ENCODE measurements at places on chromosomes 5 and 9.

GRCh38 chr5:73375949-73376348 lies 72.6 kb downstream of the FOXD1 start:
- DNase-seq = no peak

DNA sequence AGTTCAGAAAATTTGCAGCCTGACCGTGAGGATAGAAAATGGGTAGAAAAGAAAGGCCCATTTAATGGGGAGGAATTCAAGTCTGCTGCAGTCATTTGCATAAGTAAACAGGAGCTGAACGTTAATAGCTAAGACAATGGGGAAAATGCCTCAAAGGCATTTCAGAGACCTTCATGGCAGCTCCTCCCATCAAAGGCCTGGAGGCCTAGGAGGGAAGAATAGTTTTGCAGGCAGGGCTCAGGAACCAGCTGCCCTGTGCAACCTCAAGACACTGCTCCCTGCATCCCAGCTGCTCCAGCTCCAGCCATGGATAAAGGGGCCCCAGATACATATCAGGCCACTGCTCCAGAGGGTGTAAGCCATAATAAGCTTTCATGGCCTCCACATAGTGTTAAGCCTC lies 32.2 kb upstream of the CDH18 start:
- no peak for DNase-seq

DNA sequence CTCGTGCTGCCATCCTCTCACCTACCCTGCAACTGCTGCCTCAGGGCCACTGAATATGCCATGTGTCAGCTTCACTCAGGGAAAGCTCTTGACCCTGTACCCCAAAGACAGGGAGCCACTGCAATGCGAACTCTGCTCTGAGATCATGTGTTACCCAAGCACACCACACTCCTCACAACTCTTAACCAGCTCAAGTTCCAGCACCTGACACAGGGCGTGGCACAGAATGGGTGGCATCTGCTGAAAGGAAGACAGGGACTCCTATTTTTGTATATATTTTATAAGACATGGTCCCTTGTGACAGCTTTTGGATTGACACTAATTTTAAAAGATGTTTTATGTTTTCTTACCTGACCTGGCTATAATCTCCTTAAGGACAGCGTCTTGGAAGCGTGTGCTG lies 10.7 kb downstream of the PHYKPL start:
- DNase-seq = no peak

- no peak for DNase-seq
Measured at GRCh38 chr5:61253547-61253946, 78.5 kb upstream of the ZSWIM6 start.

- DNase-seq = no peak
Measured at GRCh38 chr5:96492459-96493047, 59.5 kb upstream of the PCSK1 start.

DNA sequence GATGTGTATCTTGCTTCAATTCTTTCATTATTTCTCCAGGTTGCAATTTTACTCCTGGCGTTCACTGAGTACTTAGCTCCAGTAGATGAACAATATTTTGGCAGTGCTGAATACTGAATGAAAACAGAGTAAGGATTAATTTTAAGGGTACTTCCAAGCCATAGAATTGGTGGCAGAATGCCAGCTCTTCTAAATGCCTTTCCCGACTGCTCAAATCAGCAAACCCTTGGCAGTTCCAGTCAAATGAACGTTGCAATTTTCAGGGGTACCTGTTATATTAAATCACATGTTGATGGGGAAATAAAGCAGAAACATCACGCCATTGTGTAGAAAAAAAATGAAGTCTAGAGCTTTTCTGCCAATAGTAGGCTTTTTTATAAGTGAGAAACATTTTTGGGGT lies 282.4 kb upstream of the RPS23 start:
- DNase-seq = no peak

- DNase-seq = no peak
Measured at GRCh38 chr5:56534102-56534829, 281.1 kb upstream of the MAP3K1 start.

GRCh38 chr5:149636861-149637246 lies 55.6 kb downstream of the ARHGEF37 start:
- no peak for DNase-seq

- DNase-seq = no peak
Measured at GRCh38 chr9:74358959-74359358, 138.2 kb upstream of the RORB start.

DNA sequence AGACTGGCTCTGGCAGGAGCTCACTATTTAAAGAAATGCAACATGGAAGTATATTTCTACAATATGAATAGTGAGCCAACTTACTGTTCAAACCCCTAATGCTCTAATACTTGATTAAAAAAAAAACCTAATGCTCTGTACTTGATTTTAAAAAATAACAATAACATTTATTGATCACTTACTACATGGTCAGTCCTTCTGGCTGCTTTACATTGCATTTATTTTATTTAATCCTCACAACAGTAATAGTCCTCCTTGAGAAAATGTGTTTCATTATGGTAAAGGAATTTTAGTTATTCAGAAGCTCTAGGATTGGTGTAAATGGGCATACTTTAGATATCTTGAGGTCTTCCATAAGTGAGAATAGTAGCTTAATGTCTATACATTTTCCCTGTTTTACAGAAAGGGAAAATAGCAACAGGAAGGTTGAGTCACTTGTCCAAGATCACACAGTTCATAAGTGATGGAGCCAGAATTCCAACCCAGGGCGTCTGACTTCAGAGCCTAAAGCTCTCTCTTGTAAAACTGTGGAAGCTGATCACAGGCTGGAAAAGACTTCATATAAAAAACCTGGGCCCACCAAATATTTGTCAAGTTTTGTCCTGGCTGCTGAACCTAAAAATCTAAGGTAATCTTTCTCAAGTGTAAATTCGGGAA lies 1.0 kb downstream of the STARD4 start:
- no peak for DNase-seq

DNA sequence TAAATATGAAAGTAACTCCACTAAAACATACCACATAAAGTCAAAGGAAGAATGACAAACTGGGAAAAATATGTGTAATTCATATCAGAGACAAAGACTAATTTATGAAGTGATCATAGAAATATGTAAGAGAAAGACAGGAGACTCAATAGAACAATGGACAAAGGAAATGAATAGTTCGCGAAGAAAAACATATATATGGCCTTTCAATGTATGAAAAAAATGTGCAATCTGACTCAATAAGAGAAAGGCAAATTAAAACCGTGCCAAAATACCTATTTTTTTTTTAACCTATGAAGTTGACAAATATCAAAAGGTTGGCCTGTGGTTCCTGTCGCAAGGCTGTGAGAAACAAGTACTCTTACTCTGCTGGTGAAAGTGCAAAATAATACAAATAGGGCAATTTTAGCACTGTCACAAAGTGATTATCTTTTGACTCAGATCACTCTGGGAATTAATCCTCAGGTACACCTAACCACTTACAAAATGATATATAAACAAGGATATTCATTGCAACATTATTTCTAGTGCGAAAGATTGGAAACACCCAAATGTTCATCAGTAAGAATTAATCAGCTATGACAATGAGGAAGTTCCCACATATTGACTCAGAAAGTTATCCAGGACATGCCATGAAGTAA lies 3.7 kb downstream of the C9 start:
- no peak for DNase-seq

- no peak for DNase-seq
Measured at GRCh38 chr9:82467436-82467835, 478.9 kb downstream of the SPATA31D1 start.

- DNase-seq = no peak
Measured at GRCh38 chr5:103000089-103000488, 119.8 kb downstream of the GIN1 start.

DNA sequence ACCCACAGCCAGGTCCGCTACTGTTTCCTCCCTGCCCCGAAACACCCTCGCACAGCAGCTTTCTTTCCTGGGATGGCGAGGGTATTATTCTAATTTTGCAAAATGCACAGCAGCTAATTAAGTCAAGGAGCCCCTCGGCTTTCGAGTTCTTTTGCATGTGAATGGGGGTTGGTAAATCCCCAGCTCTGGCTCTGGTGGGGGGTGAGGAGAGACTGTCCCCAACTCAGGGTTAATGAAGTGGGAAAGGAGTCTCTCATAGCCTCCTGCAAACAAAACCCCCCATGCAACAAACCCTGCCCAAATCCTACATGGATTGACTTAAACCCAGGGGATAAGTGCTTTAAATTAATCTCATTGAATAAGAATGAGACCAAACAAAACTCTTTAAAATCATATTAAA lies 8.8 kb downstream of the BARHL1 start:
- no peak for DNase-seq

GRCh38 chr5:142913728-142914338 lies 143.7 kb downstream of the ARHGAP26 start:
- no peak for DNase-seq

DNA sequence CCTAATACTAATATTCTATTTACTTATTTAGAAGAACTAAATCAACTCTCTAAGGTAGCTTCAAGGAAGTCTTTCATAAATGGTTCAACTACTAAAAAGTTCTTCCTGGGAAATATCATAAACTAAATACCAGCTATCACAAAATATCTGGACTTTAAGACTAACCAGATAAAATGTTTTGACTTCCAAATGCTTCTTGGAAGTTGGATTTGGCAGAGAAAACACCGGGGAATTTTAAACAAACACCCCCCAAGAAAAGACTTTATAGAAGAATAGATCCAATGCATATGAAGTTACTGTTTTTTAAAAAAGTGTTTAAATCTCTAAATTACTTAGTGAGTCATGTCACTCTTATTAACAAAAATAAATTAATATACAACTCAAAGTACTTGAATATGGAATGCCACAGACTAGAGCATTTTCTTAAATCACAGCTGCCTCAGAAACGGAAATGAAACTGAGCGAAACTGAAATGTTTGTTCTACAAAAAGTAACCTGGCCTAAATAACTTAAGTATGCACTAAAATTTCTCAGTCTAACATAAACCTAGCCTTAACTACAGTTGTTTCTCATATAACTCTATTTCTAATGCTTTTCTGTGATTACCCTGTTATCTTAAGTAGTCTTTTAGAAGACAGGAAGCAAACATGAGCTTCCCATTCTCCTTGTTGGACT lies 6.8 kb downstream of the ABCA1 start:
- no peak for DNase-seq

- DNase-seq = no peak
Measured at GRCh38 chr5:133128066-133128465, 76.3 kb downstream of the HSPA4 start.

DNA sequence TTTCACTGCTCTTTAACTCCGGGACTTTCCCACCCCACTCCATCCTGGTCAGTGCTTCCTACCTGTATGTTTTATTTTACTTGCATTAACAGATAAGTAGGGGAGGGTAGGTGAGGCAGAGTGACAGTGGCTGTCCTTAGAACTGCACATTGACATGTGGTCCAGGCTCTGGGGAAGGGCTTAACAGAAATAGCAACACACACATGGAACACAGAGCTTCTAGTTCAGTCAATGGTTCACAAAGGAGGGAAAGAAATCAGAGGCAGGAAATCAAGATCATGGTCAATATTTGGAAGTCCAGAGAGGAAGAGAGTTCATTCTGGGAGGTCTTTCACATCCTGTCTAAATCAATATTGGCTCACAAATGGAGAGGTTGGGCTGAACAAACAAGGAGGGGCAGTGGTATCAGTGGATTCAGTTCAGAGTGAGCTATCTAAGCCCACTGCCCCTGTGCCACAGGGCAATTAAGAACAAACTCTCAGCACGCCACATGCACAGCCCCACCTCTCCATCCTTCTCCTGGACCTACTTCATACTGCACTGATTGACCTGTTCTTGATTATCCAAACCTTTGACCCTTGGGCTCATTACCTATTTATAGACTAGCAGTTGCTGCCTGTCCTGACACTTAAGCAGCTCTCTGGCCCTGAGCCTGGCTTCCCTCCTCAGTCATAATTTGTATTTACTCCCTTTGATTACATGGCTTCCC lies 6.2 kb upstream of the VPS13A start:
- no peak for DNase-seq

DNA sequence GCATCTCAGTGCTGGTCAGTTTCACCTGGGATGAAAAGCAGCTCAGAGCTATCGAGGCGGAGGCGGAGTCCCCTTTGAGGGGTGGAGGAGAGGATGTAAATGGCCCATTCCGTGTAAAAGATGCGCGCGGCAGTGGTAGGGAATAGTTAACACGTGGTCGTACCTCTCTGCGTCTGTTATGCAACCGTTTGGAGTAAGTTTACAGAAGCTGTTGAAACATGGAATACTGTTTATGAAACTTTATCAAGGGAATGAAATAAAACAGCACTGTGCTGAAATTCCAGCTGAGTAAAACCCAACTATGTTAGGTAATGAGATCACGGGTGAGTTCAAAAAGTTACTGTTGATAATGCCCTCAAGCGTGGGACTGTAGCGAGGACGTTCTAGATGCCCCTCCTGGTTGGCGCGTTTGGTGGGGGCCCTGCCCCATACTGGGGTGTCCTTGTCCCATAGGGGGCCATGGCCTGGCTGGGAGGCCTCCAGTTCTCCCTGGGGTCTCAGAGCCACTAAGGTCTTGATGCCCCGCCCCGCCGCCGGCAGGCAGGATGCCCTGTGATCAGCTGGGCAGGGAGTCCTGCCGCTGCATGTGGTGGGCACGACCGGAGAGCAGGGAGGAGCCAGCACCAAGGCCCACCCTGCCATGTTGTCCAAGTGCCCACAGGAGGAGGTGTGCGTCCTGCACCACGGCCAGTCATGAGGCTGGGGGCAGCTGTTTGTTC lies 90.9 kb downstream of the COL5A1 start:
- DNase-seq = no peak

- no peak for DNase-seq
Measured at GRCh38 chr5:154406231-154406630, 39.6 kb upstream of the SAP30L start.

GRCh38 chr9:96031366-96031824 lies 155.9 kb downstream of the ERCC6L2 start:
- DNase-seq = no peak

- DNase-seq = no peak
Measured at GRCh38 chr5:16411235-16411634, 54.4 kb downstream of the ZNF622 start.

- no peak for DNase-seq
Measured at GRCh38 chr5:12073426-12073825, 169.2 kb upstream of the CTNND2 start.

DNA sequence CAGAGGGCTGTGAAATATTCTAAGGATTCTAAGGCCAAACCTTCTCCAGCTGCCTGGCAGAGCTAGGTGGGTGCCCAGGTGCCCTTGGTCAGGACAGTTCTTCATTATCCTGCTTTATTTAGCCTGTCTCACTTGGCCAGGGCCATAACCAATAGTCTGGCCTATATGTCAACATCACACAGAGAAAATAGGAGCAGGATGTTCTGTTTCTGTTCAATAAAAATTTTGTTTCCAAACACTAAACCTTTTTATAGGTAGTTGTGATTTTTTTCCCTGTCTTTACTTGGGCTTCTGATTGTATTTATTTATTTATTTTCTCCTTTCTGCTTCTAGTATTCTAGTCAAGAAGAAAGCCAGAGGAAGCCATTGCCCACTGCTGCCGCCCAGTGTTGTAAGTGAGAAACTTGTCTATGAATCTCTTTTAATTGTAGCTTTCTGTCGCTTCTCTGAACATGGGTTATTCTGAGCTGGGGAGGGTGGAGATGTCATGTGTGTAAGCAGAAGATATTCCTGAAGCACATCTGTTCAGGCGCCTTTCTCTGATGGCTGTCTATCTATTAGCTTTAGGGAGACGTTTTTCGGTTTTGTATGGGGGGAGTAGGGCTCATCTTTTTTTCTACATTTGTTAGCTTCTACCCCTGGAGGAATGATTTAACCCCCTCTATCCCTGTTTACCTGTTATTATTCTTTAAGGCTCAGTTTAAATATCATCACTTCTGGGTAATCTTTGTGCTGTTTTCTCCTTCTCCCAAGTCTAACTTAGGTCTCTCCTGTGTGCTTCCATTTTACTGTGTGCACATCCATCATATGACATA lies 97.1 kb downstream of the UNC13B start:
- no peak for DNase-seq

- no peak for DNase-seq
Measured at GRCh38 chr5:73780302-73781080, 154.5 kb downstream of the ARHGEF28 start.

- no peak for DNase-seq
Measured at GRCh38 chr5:80782626-80783025, 127.8 kb upstream of the DHFR start.
